NCI-H345 (cell line): ENCODE measurements at places on chromosomes 2 and 18.

DNA sequence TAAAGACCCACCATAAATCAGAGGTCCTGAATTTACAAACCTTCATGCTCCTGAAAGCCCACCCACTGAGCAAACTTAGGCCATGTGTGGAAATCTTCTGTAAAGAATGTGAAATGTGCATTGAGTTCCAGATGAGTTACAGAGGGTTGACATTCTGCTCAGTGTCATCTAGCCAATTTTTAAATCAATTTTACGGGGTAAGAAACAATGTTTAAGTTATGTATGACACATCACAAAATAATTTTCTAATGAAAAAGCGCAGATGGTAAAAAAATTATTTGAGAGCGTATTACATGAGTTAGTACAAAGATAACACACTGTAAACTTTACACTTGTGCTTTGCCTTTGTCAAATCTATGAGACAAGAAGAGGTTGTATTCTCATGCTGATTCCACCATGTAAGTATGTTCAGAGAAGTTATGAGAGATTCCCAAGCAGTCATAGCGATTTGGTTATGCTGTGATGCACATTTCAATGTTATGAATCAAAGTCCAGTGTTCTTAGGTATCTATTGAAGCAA is 446.3 kb downstream of the ADCYAP1 start:
- DNase-seq, result no peak

GRCh38 chr2:86015006-86015405 is 90.7 kb downstream of the POLR1A start:
- no peak for DNase-seq

DNA sequence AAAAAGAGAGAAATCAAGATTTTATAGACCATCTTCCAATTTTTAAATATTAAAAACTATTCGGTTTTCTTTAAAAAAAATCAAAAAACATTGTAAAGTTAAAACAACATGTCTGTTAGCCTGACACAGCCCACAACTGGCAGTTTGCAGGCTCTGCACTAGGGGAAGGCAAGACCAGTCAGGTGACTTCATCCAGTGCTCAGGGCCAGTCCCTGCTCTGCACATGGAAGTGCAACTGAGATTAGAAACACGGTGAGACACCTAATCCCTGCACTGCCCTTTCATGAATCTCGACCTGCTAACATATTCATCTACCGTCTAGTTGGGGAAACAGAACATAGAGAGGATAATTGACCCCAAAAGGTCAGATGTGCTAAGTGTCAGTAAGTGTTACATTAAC is 135.2 kb downstream of the BARD1 start:
- DNase-seq, result no peak

DNA sequence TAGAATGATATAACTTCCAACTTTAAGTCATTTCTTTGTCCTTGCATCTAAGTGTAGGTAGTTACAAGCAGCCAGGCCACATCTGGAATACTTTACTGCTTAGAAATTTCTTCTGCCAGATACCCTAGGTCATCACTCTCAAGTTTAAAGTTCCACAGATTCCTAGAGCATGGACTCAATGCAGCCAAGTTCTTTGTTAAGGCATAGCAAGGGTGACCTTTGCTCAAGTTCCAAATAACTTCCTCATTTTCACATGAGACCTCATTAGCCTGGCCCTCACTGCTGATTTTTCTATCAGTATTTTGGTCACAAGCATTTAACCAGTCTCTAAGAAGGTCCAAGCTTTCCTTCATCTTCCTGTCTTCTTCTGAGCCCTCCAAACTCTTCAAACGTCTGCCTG is 7.8 kb upstream of the UGT1A9 start:
- DNase-seq, result no peak

GRCh38 chr2:235168174-235168979 is 216.6 kb downstream of the SH3BP4 start:
- no peak for DNase-seq

DNA sequence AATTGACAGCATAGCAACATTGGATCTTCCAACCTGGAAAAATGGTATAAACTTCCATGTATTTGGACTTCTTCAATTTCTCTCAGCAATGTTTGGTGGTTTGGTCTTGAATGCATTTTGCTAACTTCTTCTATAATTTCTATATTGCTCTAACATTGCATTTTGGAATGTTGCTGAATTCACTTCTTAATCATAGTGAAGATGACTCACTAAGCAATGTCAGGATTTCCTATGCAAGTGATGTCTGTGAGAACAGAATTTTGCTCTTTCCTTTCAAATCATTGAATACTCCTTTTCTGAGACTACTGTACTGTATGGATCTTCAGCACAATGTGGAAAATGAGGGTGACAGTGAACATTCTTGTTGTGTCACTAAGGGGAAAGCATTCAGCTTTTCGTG is 28.9 kb upstream of the CDH19 start:
- no peak for DNase-seq

DNA sequence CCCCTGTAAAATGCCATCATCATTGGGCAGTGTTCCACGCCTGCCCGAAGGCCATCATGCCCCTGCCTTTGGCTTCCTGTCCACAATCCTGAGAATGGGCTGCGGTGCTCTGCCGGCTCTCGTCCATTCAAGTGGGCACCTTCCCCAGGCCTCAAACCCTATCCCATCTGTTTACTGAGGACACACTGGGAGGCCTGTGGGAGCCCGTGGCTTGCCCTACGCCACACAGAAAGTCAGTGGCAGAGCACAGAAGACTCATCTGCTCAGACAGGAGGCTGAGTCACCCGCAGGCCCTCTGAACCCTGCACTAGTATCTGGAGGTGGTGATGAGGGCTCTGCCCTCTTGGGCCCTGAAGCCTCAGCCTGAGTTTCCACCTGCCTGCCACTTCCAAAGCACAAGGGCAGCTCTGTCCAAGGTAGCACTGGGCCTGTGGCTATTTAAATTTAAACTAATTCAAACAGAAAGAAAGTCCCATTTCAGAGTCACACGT is 19.1 kb upstream of the ANKRD53 start:
- DNase-seq, result no peak
